Right atrium auricular region (tissue), 2 donors: ENCODE measurements at places on chromosomes 1 and 21. TPM values are rescaled to one million over a fixed set of nuclear protein-coding genes. Genes with fewer than 3 reads are reported as not detected.

DNA sequence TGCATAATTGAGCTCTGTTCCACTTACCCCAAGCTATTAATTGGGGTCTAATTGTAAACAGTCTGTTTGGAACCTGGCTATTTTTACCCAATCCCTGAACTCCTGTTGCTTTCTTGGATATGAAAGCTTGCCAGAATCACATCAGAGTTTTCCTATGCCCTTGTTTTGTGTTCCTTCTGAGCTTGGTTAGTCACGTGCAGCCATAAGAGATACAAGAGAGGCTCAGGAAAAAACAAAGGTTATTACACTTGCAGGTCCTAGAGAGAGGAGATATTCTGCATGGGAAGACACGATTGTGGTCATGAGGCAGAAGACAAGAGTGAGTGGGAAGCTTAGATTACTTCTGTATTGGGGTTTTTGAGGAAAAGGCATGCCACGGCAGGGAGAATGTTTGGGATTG lies 46.0 kb upstream of the RGL1 start:
- no peak for DNase-seq

The TSPEAR gene
- total RNA-seq = not detected

The LRRC38 gene
- 0.98 TPM for total RNA-seq

DNA sequence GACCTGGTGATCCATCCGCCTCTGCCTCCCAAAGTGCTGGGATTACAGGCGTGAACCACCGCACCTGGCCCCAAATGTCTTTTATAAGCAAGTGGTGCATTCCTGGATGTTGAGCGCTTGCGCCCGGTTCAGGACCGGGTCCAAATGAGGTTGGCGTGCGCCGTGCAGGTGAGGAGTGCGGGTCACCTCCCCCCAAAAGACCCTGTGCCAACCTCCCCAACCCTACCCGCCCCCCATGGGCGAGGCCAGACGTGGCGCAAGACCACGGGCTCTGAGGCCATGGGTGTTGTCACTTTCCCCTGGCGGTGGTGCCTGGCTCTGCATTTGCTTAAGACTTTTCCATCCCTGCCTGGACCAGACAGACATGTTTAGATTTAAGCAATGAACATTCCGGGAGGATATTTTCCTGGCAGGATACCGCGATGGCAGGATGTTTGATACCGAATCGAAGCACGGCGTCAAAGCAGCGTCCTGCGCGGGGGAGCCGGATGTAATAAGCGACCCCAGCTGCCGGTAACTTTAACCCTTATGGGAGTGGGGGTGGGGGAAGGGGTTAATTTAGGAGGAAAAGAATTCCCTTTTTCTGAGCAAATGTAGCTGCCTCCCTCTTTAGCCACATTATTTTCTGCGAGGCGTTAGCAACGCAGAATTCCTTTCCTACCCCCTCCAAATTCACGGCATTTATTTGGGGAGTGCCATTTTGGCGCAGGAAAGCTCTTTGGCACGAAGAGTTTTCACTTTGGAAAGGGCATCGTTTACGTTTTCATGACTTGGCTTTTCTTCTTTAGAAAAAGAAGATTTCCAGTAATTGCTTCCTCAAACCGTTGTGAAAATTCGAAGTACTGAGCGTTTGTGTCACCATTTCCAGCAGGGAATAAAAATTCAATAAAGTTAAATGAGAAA lies 27.8 kb upstream of the RNF187 start:
- peak; percentile 83 for DNase-seq

DNA sequence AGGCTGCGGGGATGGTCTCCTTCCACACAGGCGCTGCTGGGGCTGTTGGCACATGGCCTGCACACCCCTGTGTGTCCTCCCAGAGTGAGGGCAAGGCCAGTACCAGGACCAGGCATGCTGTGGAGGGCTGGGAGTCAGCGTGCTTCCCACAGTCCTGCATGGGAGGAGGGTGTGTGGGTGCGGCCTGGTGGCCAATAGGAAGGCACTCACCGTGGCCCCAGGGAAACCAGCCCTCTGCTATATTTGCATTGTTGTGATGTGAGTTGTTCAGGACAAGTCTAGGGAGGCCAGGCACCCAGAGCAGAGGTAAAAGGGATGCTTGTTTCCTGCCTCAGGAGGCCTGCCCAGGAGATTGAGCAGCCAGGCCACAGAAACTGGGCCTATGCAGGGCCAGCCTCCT lies 59.5 kb downstream of the S100B start:
- no peak for DNase-seq

DNA sequence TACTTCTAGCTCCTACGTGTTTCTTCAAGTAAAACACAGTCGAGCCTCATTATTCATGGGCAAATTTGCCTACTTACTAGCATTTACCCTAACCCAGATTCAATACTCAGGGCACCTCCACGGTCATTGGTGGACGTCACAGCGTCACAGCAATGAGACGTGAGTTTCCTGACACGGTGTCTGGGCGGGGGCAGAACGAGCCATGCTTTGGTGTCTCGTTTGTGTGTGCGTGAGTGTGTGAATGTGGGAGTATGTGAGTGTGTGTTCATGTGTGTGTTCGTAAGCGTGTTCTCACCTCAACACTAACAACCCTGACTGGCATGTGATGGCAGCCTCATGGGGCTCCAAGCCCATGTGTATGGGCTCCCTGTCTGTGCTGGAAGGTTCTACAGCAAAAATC lies 17.5 kb upstream of the COL18A1 start:
- DNase-seq = no peak

The DYNLT4 gene
- total RNA-seq = not detected

DNA sequence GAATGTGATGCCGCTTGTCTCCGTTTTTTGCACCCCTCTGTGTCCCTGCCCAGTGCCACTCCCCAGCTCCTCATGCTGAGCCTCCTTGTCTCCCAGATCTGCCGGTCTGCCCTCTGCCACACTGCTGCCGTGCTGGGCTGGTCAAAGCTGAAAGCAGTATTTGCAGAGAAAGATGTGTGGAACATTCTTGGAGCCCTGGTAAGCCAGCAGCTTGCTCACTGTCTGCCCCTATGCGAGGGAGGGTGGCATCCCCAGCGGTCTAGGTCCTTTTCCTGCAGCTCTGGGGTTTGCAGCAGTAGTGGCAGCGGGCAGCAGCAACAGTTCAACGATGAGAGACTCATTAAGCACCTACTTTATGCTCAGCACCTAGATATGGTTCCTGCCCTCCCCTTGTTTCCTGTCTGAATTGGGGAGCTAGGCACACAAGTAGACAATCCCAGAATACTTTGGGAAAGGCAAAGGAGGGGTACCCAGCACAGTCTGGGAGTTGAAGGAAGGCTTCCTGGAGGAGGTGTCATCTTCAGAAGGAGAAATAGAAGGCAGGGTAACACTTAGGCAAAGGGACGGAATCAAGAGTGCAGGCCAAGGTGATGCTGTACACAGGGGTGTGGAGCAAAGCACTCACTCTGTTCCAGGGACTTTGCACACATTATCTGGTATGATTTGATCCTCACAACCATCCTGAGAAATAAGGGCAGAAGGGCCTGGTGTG lies 63.1 kb downstream of the KIF21B start:
- DNase-seq = no peak

GRCh38 chr1:150072959-150073358 lies 5.4 kb downstream of the VPS45 start:
- DNase-seq = no peak

The UTS2 gene
- not detected for total RNA-seq

DNA sequence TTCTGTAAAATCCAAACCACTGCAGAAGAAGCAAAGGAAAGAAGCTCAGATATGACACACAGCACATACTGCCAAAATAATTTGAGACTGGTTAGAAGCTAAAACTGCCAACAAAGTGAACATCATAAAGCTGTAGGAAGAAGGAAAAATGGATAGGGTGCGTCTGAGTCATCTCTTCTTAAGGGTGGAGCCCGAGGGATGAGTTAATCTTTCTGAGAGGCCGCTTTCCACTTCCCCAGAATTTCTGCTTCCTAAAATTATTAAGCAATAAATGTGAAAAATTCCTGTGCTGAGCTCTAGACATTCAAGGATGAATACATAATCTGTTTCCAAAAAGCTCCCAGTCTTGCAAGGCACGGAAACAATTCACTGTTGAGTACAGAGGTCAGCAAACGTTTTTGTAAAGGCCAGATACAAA lies 20.1 kb downstream of the PPT1 start:
- DNase-seq = no peak

- DNase-seq = no peak
Observed at GRCh38 chr1:79760531-79760930, 754.0 kb upstream of the ADGRL4 start.

GRCh38 chr1:101438359-101438758 lies 201.5 kb downstream of the S1PR1 start:
- no peak for DNase-seq

The B3GALT2 gene
- 51.7 TPM for total RNA-seq

DNA sequence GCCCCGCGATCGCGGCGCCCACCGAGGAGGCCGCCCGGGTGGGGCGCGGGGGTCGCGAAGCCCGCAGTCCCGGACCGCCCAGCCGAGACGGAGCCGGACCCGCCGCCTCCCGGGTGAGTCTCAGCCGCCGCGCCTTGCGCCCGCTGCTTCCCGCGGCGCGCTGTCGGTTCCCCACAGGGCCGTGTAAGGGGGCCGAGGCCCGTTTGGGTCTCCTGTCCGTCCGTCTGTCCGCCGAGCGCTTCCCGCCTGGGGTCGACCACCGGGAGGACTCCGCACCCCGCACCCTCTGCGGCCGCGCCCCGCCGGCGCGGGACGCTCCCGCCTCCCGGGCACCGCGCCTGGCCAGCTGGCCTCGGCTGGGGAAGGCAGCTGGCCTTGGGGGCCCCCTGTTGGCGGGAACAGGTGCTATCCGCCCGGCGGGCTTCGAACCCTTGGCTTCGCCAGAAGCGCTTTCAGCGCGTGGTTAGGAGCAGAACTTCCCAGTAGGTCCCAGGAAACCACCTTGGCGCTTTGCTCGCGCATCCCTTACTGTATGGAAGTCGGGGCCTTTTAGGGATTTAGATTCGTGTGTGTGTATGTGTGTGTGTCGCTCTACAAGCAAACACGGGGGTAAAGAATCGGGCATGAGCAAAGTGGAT lies 414 bp downstream of the TMEM51 start:
- no peak for DNase-seq

The PDZK1IP1 gene
- 3.1 TPM for total RNA-seq

- DNase-seq = no peak
Observed at GRCh38 chr21:39840373-39841097, 26.7 kb upstream of the PCP4 start.

DNA sequence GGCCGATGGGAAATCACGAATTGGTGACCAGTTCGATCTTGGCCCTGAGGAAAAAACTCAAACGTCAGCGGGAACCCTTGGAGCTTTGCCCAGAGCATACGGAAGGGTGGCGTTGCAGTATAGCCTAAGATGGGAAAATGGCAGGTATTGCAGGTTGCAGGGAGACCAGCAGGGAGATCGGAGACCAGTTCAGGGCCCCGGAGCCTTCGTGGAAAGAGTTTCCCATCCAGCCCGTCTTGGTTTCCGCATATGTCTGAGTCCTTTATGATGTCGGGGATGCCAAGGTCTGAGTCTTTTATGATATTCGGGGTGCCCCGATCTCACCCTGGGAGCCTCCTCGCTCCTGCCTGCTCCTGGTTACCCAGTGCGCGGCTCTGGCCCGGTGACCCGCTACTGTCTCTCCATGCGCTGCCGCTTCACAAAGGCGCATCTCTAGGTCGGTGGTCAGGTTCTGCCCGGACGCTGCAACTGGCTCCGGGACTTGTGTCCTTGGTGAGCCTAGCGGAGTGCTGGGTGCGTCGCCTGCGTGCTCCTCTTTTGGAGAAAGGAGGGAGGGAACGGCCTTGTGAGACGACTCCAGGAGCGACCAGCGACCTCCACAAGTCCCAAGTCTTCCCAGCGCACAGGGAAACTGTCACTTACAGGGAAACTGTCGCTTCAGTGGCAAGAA lies 94.2 kb downstream of the PRKAB2 start:
- DNase-seq = no peak

GRCh38 chr1:84973498-84974334 lies 23.2 kb downstream of the MCOLN2 start:
- DNase-seq = no peak

The VAMP4 gene
- 4.9 TPM for total RNA-seq

- no peak for DNase-seq
Observed at GRCh38 chr1:73205294-73205973, 923.1 kb upstream of the NEGR1 start.

- DNase-seq = no peak
Observed at GRCh38 chr1:206447792-206448191, 22.5 kb upstream of the IKBKE start.

GRCh38 chr1:146036965-146037646 lies 15.6 kb upstream of the HJV start:
- peak; percentile 92 for DNase-seq

DNA sequence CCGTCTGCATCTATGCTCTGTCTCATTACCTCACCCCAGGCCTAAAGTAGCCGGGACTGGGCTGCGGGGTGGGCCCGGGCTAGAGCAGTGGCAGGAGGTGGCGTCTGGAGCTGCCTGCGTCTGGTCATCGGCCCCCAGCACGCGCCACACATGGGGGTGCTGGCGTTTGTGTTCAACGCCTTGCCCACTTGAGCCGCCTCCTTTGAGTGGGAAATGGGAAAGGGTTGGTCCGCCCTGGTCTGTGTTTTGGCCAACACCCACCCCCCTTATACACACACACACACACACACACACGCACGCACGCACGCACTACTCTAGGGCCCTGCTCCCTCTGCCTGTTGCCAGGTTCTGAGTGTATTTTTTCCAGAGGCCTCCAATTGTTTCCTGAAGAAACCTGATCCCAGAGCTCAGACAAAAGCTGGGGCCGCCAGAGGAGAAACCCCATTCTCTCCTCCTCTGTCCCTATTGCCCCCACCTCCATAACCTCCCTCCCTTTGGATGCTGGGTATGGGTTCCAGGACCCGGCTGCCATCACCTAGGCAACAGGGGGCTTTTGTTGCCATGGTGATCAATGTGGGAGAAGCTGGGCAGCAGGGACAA lies 10.1 kb downstream of the VANGL2 start:
- no peak for DNase-seq

The CYP4B1 gene
- total RNA-seq = 47.8 TPM

The PLPPR4 gene
- total RNA-seq = 0.51 TPM

The FMO2 gene
- total RNA-seq = 28.4 TPM

DNA sequence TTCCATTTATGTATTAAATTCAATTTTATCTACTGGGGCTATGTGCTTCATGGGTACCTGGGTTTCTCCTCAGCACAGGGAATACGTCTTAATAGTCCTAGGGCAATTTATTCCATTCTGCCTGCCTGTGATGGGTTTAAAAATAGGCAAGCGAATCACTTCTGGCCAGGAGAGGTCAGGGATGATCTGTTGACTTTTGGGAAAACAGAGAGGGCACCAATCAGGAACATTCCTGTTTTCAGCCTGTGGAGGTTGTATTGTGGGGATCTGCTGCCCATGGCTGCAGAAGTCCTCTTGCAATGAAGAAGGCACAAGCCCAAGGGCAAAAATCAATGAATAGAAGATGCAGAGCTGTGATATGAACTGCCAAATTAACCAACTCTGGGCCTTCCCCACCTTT lies 303.1 kb downstream of the CTH start:
- no peak for DNase-seq

The NUF2 gene
- 0.74 TPM for total RNA-seq

The TMEM82 gene
- not detected for total RNA-seq
